ENCODE measurements at places on chromosomes 7 and 10.

DNA sequence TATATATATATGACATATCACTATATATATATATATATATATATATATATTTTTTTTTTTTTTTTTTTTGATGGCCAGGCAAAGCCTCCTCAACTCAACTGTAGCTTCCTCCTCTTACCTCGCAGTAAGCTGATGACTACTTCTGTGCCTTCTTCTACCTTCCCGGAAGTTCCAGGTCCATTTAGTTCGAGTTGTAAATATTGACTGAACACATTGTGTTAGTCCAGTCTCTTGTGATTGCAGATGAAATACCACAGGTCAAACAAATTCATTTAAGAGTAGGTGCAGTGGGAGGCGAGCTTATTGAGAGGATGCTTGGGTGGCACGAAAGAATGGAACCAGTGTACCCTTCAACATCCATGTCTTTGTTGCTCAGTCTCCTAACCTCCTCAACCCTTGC is 144.6 kb downstream of the ST7 start:
- DNase-seq, result no peak

GRCh38 chr10:18658271-18659124 is 733 bp upstream of the ARL5B start:
- no peak for DNase-seq

DNA sequence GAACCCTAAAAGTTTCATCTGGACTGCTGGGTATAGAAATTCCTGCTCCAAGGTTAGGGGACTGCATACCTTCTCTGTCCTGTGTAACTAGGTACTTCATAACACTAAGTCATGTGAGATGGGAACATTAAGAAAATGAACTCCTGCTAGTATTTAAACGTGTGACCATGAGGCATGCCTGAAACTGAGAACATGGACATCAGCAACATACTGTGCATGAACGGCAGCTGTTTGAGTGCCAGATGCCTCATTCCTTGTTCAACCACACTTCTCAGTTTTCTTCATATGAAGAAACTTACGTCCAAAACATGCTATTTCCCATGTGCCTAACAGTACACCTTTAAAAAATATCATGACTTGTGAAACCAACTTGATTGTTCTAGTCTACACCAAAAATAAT is 88.5 kb downstream of the CREM start:
- no peak for DNase-seq

DNA sequence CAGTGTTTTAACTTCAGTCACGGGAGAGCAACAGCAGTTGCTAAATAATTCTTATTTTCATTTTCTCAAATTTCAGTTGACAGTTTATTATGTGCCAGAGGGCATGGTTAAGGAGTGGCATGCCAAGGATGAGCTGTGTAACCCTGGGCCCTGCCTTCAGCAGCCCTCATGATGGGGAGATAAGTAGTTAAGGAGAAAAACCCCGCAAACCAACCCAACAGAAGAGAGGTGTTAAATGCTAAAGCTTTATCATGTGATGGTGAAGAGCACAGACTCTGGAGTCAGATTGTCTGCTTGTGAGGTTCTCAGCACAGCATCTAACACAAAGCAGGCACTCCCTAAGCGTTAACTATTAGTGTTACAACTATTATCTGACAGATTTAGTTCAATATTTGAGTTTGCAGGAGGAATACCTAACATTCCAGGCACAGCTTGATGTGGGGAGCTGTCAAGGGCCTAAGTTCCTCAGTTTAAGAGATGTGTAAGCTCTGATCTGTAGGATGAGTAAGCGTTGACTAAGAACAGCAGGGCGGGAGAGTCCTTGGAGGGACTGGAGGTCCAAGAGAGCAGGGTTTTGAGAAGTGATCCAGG is 29.6 kb downstream of the STAM start:
- DNase-seq, result no peak

- DNase-seq, result no peak
Measured at GRCh38 chr7:126569402-126569801, 683.3 kb downstream of the GRM8 start.

Data from CD4-positive, alpha-beta T cell treated with Interleukin-6 for 4 hours (primary cell).